ENCODE measurements at places on chromosomes 12 and 14.

GRCh38 chr14:72547999-72548398 lies 345.9 kb downstream of the DPF3 start:
- no peak for DNase-seq

DNA sequence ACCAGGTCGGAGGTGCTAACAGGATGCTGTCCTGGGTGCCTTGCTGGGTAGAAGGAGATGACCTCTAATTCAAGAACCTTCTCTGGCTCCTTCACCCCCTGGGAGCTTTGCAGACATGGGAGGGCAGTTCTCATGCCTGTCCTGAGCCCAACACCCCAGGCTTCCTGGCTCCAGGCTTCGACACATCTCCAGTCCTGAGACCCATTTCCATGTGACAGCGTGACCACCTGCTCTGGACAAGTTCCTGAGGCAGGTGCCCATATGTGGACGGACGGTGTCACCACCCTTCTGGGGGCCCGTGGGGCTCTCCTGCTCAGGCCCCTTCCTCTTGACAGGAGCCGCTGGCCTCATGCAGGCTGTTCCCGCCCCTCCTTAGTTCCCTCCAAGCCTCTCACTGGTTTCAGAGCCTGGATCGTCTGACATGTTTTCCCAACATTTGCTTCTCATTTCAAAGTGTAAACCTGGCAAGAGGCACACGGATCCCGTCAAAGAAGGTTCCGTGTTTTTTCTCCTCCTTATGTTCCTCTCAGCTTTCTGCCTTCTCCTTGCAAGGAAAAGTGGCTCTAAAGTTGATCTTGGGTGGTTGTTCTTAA lies 291.9 kb upstream of the RTL1 start:
- DNase-seq, result no peak

DNA sequence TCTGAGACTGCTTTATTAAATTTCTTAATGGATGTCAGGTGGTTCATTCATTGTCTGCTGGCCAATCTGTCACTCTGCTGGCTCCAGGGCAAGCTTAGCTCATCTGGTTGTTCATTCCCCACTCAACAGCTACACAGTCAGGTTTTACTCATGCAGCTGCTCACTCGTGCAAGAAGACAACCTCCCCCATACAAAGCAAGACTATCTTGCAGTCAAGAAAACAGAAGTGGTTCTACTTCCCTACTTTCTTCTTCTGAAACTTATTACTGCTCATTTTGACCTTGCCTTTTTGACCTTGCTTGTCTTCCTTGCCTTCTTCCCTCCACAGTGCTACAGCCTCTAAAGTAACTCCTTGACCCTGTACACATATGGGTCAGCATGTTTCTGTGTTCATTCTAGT lies 277.9 kb downstream of the SSPN start:
- DNase-seq, result peak; percentile 32

GRCh38 chr14:21308479-21309237 lies 28.8 kb downstream of the RPGRIP1 start:
- DNase-seq, result peak; percentile 85

- peak; percentile 42 for DNase-seq
These were observed 1.0 kb upstream of the CAMKK2 start for GRCh38 chr12:121297435-121297991.

DNA sequence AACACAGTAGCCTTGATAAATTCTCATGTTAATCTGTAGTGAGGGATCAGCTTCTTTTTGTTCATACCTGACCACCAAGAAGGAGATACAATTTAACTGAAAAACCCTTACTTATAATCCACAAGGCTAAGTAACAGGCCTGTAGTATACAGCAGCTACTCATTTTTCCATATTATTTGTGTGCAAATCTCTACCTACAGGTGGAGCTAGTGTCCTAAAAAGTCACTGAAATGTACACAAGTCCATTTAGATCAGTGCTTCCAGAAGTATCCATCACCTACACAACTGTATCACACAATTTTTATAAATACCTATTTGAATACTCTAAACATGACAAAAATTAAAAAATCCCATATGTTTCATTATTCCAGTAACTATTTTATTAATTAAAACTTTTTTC lies 173.2 kb downstream of the SLC35F4 start:
- DNase-seq, result peak; percentile 54

GRCh38 chr14:37081218-37081617 lies 91.2 kb downstream of the SLC25A21 start:
- peak; percentile 64 for DNase-seq

GRCh38 chr12:69339999-69340398 lies 8.2 kb upstream of the LYZ start:
- DNase-seq, result no peak

DNA sequence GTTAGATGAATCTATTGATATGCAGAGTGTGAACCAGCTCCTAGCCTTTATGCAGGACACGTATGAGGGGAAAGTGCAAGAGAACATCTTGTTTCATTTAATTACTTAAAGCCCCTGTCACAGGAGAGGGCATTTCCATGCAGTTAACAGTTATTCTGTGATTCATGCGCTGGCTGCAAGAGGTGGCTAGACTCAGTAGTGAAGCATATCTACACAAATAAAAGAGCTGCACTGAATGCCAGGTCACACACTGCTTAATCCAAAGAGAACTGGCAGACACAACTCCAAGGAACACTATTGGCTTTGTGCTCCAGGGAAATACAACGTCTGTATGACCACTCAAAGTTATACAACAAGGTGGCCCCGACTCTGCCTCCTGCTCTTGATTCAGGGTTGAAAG lies 394.1 kb downstream of the C12orf75 start:
- no peak for DNase-seq

- no peak for DNase-seq
These were observed 6.8 kb downstream of the ALDH1L2 start for GRCh38 chr12:105077435-105077834.

DNA sequence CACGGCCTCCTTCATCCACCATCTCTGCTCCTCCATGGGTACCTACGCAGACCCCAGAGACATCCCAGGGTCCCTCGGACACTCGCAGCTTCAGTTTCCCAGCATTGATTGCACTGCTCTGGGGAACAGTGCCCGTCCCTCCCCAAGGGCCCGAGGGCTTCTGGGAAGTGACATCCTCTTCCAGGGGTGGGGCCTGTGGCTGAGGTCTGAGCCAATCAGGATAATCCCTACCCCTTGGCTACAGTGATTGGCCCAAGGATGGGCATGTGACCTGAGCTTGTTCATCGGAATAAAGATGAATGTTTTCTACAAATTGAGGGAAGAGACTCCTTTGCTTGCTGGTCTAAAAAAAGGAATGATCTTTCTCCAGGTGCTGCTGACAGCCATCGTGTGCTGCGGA lies 37.3 kb upstream of the MYL2 start:
- DNase-seq, result no peak

DNA sequence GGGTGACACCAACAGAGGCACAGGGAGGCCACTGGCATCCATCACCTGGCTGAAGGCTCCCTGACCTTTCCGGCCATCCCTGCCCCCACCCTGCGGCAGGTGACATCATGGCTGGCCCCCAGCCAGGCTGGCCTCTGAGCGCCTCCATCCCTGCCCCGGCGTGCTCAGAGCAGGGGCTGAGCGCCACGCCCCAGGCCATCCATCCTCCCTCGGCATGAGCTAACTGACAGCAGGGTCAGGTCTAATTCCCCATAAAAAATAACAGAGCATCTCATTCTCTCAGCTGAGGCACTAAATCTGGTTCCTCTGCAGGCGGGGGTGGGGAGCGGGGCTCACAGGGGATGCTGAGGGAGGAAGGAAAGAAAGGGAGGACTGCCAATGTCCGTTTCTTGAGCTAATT lies 50.7 kb downstream of the PRIMA1 start:
- no peak for DNase-seq

GRCh38 chr12:96048393-96048969 lies 13.1 kb upstream of the LTA4H start:
- no peak for DNase-seq

GRCh38 chr14:70181276-70181675 lies 7.5 kb downstream of the SLC8A3 start:
- DNase-seq, result no peak

GRCh38 chr14:85402569-85403162 lies 127.3 kb upstream of the FLRT2 start:
- no peak for DNase-seq

- DNase-seq, result no peak
These were observed 25.1 kb downstream of the ASPG start for GRCh38 chr14:104110491-104111209.

GRCh38 chr14:94581127-94581999 lies at the start of gene SERPINA5:
Gene SERPINA5, plus strand, starts transcription at chr14:94581426. Its CDS starts 5,937 bp downstream, at chr14:94587363.
- no peak for DNase-seq

GRCh38 chr12:60308366-60308991 lies 712.6 kb downstream of the SLC16A7 start:
- DNase-seq, result peak; percentile 47

DNA sequence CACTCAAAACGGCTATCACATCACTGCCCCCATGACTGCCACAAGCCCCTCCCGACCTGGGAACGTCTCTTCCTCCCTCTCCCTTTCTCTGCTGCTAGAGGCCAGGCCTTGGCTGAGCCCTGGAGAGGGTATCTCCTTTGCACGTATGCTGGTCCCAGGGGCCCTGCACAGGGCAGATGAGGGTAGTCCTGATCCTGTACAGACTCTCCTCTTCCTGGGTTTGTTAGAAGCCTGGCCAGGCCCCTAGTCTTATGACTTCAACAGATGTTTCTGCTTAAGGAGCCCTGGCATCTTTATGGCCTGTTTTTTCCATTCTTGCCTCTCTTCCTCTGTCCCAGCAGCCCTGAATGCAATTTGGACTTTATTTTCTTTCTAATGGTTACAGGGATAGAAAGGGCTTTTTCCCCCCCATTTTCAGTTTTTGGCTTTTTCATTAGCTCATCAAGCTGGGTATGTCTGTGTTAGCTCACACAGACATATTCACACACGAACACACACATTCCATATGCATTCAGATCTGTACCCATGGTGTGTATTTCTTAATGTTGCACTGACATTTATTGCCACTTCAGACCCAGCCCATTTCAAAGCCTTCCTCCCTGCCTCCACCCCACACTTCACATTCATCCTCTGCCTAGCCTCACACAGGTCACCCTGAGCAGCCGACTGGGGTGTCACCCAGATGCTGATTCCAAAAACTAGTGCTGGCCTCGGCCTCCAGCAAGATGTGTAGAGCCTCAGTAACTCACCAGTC lies 203.2 kb downstream of the ZFP36L1 start:
- peak; percentile 83 for DNase-seq

DNA sequence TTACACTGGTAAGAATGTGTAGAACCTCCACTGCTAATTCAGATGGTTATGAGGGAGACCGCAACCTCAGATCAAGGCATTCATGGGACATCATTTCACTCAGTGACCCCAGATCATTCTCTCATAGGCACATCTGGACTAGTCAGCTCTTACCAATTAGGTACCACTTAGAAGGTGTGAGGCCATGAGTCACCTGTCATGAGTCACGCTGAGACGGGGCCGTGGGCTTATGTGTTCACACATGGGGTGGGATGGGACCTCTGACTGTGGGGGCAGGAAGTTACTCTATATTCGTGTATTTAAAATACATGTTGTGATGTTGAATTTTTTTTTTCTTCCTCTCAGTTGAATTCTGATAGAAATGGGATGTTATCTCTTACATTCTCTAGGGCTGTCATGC lies 55.9 kb downstream of the CCDC92 start:
- DNase-seq, result no peak

- DNase-seq, result peak; percentile 60
These were observed 119.7 kb upstream of the DNM1L start for GRCh38 chr12:32559434-32559833.

- peak; percentile 55 for DNase-seq
These were observed 32.8 kb upstream of the KLHL42 start for GRCh38 chr12:27747111-27747820.

DNA sequence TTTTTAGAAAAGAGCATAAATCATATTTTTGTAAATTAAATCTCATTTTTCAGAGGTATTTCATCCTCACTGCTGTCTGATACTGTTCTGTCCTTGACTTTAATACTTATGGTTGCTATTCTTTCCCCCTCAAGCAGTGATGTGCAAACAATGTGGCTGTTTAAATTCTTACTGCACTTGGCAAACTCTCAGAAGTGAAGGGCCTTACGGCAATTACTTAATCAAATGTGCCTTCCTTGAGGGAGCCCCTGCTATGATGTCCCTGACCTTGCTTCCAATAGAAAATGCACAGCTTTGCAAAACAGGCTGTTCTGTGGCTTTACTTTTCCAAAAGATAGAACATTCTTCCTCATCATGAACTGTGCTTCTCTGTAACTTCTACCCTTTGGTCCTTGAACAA lies 35.2 kb downstream of the UBE3B start:
- DNase-seq, result no peak

- no peak for DNase-seq
These were observed 22.2 kb upstream of the AP4S1 start for GRCh38 chr14:31003284-31003683.

- no peak for DNase-seq
These were observed 54.2 kb downstream of the PPP1R36 start for GRCh38 chr14:64604001-64604400.

GRCh38 chr14:59254146-59254910 lies 65.9 kb downstream of the DAAM1 start:
- DNase-seq, result peak; percentile 96

DNA sequence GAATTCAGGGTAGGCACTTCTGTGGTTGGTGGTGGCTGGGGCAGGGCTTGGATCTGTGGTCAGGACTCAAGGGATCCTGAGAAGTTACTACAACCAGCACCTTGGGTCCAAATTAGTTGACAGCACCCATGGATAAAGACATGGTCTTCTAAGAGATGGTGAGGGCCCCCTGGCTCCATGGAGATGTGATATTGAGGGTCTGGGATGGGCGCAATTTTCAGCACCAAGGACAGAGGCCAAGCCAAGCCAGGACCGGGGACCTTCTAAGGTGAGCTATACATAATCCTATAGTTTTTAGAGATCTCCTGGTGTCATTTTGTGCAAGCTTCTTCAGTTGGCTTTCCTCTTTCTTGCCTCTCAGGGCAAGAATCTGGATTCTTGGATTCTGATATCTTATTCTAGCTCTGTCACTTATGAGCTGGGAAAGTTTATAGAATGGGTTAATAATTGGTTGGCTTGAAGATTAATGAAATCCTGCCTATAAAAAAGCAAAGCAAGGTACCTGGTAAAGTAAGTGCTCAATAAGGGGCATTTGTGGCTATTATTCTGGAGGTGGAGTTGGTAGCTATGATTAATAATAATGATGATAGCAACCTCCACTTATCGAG lies 130.1 kb upstream of the LHX5 start:
- DNase-seq, result no peak
